ENCODE measurements at places on chromosomes 12 and 14. TPM values are rescaled to one million over a fixed set of nuclear protein-coding genes. Genes with fewer than 3 reads are reported as not detected.

The GLS2 gene
- not detected for total RNA-seq

The KRT8 gene
- total RNA-seq: 48.8 TPM

The PTHLH gene
- total RNA-seq: 0.35 TPM

The PZP gene
- total RNA-seq: not detected

The TPH2 gene
- not detected for total RNA-seq

The KCNMB4 gene
- total RNA-seq: 4.7 TPM

The MTRFR gene
- 8.5 TPM for total RNA-seq

The EML1 gene
- total RNA-seq: 18.1 TPM

The PKP2 gene
- 12.9 TPM for total RNA-seq

The OASL gene
- total RNA-seq: 0.34 TPM

The SLC25A47 gene
- total RNA-seq: not detected

The NOVA1 gene
- 1.6 TPM for total RNA-seq

The AKAP3 gene
- 0.58 TPM for total RNA-seq

The ANO2 gene
- total RNA-seq: not detected

The ACOT4 gene
- total RNA-seq: 0.09 TPM

The HRK gene
- total RNA-seq: 0.09 TPM

The RIMBP2 gene
- 0.23 TPM for total RNA-seq

The SLC6A12 gene
- not detected for total RNA-seq

The ADCY6 gene
- total RNA-seq: 23.7 TPM

The LBHD2 gene
- 0.26 TPM for total RNA-seq

The KANSL2 gene
- total RNA-seq: 40.3 TPM

The ALG10B gene
- 3.4 TPM for total RNA-seq

The CIROP gene
- total RNA-seq: not detected

The SMIM41 gene
- total RNA-seq: 2.0 TPM

The AMN gene
- total RNA-seq: 12.4 TPM

The TSHR gene
- total RNA-seq: not detected

The MYO1H gene
- total RNA-seq: not detected

The PTPRB gene
- total RNA-seq: 0.60 TPM

The ADAM21 gene
- total RNA-seq: under 0.01 TPM

The ADGRD1 gene
- total RNA-seq: 22.0 TPM

Measured in pericardium fibroblast (primary cell).